Esophagus squamous epithelium (tissue), 5 donors: ENCODE measurements at places on chromosomes 2 and 18. TPM values are rescaled to one million over a fixed set of nuclear protein-coding genes. Genes with fewer than 3 reads are reported as not detected.

Gene CPLX4
- not detected for total RNA-seq

Gene VWC2L
- total RNA-seq = not detected

Gene OR6B2
- not detected for total RNA-seq

Gene CRYBA2
- total RNA-seq = not detected

Gene GPR45
- not detected for total RNA-seq

Gene UGT1A5
- 6.4 TPM for total RNA-seq

Gene SERPINB2
- total RNA-seq = 234 TPM

Gene ACADL
- 1.6 TPM for total RNA-seq

Gene AP1S3
- 27.4 TPM for total RNA-seq
